ENCODE measurements at places on chromosomes 3 and 15. TPM values are rescaled to one million over a fixed set of nuclear protein-coding genes. Genes with fewer than 3 reads are reported as not detected.

The ENTPD3 gene
- total RNA-seq, result not detected

DNA sequence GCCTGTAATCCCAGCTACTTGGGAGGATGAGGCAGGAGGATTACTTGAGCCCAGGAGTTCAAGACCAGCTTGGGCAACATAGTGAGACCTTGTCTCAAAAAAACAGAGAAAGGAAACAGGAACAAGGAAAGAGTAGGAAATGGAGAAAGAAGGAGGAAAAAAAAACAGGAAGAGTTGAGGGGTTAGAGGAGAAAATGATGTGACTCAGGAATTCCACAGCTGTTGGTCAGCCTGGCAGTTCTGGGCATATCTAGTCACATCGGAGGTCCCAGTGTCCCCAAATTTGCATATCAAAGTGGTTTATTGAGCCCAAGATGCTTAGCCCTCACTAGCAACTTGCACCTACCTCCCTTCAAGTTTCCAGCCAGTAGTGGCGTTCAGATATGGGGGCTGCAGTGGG lies 18.8 kb upstream of the JMJD7 start:
- H3K4me1 ChIP-seq, result peaks cover 12% of the 10 kb centered on the region
- no peaks in the 10 kb centered on the region for H3K27me3 ChIP-seq
- no peak overlapping the region for H3K27ac ChIP-seq
- peaks cover 4% of the 10 kb centered on the region for H3K36me3 ChIP-seq

GRCh38 chr3:161266731-161267150 lies 45.6 kb downstream of the NMD3 start:
- H3K36me3 ChIP-seq, result no peaks in the 10 kb centered on the region
- H3K4me1 ChIP-seq, result no peaks in the 10 kb centered on the region
- no peak overlapping the region for H3K27ac ChIP-seq
- no peak for DNase-seq
- H3K27me3 ChIP-seq, result no peaks in the 10 kb centered on the region

GRCh38 chr3:52076896-52077780 lies 20.8 kb upstream of the DUSP7 start:
- no peak overlapping the region for H3K4me3 ChIP-seq
- H3K27me3 ChIP-seq, result no peaks in the 10 kb centered on the region
- H3K4me1 ChIP-seq, result no peaks in the 10 kb centered on the region
- H3K27ac ChIP-seq, result no peak overlapping the region
- no peaks in the 10 kb centered on the region for H3K36me3 ChIP-seq
- DNase-seq, result no peak
